ENCODE measurements at places on chromosomes 5 and 9.

DNA sequence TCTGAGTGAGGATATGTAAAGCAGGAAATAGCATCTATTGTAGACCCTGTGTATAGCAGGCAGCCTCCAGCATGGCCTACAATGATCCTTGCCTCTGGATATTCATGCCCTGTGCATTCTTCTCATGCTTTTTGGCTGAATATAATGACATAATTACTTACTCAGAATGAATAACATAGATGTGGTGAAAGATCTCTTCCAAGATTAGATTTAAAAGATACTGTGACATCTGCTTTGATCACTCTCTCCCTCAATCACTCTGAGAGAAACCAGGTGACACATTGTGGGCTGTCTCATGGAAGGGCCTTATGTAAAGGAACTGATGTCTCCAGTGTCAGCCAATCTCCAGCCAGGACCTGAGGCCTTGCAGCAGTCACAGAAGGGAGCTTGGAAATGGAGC is 376.7 kb downstream of the DNAH5 start:
- no peak for DNase-seq

DNA sequence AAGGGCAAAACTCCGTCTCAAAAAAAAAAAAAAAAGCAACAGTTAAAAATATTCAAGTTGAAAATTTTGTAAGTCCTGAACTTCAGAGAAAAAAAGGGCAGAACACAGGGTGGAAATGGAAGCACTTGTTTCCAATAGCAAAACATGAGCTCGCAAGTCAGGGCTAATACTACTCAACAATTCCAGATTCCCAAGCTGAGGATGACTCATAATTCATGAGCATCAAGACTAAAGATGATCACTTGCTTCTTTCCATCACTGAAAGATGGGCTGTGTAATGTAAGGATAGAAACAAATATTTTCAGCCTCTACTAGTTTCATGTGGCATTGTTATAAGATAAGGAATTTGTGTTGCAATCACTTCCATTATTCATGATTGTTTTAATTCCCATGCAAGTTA is 33.5 kb upstream of the FST start:
- no peak for DNase-seq

GRCh38 chr9:99513441-99514112 is 291.5 kb downstream of the SEC61B start:
- no peak for DNase-seq

DNA sequence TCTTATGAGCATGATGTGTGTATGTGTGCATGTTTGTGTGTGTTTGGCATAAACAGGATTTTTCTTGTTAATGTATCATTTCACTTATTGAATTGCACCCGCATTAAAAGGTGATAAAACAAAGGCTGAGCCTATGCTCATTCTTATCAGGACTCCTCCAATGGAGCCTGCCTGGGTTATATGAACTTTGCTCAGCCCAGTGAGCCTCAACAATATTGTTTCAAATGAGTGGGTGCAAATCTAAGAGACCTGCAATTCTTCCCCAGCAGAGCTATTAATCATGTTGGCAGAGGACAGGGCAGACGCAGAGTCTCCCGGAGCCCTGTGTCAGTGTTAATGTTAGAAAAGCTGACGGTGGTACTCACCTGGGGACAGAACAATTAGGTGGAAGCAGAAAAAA is 71.6 kb downstream of the SH3RF2 start:
- DNase-seq = no peak

- DNase-seq = no peak
Measured at GRCh38 chr5:58239045-58239444, 220.8 kb downstream of the PLK2 start.

DNA sequence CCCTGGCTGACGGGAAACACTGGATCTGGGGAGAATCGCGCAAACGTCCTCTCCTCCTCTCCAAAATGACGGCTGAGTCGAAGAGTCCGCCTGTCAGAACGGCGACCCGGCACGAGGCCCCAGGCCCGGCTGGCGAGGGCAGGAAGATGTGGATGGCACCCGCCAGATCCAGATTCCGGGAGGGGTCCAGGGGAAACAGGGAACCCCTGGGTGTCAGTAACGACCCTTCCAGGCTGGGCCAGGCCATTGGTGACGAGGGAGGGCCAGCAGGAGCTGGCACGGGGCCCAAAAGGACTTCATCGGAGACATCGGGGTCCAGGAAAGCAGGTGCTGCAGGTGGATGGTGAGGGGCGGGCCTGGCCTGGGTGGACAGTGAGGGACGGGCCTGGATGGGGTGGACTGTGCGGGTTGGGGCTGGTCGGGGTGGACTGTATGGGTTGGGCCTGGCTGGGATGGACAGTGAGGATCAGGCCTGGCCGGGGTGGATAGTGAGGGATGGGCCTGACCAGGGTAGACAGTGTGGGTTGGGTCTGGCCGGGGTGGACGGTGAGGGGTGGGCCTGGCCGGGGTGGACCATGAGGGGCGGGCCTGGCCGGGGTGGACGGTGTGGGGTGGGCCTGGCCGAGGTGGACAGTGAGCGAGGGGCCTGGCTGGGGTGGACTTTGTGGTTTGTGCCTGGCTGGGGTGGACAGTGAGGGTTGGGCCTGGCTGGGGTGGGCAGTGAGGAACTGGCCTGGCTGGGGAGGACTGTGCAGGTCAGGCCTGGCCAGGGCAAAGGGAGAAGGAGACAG is 14.0 kb downstream of the SLC6A3 start:
- DNase-seq = no peak

- DNase-seq = no peak
Measured at GRCh38 chr5:88172847-88173758, 95.5 kb downstream of the TMEM161B start.

DNA sequence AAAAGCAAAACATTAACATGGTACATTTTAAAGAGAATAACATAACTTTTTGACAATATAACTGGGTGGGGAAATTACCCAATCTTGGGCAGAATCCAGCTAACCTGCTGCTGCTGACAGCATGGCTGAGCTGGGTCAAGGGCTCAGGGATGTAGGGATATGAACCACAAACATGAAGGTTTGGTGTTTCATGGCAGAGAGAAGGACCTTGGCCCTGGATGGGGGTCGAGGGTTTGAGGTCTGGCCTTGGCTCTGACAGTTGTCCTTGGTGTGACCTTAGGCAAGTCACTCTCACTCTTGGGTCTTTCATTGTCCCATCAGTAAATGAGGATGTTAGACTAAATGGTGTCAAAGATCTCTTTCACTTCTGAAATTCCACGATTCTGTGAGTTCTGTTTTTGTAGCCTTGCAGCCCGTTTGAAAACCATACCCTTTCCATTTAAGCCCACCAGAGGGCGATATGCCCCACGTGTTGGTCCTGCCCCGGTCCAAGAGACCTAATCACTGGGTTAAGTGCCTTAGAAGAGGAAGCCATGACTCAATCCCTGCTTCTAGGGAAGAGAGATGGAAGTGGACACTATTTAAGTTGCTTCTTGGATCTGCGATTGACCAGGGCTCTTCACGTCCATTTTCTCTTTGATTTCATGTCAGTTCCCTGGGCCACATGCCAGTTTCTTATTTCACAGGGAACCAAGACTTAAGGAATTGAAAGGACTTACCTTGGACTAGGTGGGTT is 56.8 kb upstream of the TEX48 start:
- peak; percentile 77 for DNase-seq

GRCh38 chr9:37640246-37640645 is 10.5 kb upstream of the FRMPD1 start:
- DNase-seq = no peak

- no peak for DNase-seq
Measured at GRCh38 chr9:130825351-130825651, 9.8 kb upstream of the ABL1 start.

DNA sequence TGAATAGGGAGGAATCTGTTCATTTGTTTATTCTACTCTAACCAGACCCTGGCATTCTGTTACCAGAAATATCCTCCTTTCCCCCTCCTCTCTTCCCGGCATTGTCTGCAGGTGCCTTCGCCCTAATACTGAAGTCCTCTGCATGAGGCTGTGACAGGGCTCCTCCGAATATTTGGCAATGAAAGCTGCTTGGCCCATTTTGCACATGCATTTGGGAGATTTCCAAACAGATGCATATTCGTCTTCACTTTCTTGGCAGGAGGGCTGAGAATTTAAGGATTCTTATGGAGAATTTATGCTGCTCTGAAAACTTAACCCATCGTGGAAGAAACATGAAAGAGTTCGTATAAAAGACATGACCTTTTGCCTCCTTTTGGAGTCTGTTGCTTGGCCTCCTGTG is 484.0 kb downstream of the ZNF608 start:
- DNase-seq = no peak

DNA sequence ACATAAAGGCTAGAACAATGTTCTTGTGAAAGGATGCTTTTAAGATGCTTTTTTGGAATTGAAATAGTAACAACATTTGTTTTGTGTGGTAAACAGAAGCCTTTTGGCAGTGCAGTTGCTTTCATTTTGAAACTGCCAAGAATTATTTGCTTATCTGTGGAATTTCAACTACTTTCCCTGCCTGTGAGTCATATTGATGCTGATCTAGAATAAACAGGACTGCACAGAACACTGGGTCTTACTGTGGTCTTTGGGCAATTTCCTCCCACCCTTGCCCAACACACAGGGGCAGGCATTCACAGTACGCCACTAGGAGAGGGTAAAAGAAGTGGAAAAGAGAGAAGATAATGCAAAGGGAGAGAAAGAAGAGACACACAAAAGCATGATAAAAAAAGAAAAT is 483.7 kb downstream of the ELAVL2 start:
- no peak for DNase-seq

- no peak for DNase-seq
Measured at GRCh38 chr5:131389869-131390265, 126.0 kb downstream of the CDC42SE2 start.

DNA sequence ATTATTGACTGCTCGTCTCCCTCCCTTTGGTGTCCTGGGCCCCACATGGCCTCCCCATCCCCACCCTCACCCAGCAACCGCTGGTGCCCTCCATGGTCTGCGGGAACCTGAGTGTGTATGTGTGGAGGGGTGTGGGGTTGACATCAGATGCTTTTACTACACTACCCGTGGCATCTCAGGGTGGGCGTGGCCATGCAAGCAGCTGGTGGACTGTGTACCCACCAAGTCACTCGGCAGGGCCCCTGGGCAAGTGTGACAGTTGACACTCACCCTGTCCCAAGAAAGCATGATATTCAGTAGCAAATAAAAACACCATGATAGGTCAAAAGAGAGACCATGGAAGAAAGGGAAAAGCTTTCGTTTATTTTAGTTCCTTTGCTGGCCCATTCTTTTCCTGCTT is 7.4 kb upstream of the NXNL2 start:
- DNase-seq = no peak

Data from T-helper 2 cell (primary cell).